Heart right ventricle (tissue), 16 donors: ENCODE measurements at places on chromosomes 3 and 15. TPM values are rescaled to one million over a fixed set of nuclear protein-coding genes. Genes with fewer than 3 reads are reported as not detected.

GRCh38 chr3:136074546-136075170 is 109.1 kb downstream of the PPP2R3A start:
- no peak for DNase-seq

ST8SIA2 gene
- 0.23 TPM for polyA plus RNA-seq

DNA sequence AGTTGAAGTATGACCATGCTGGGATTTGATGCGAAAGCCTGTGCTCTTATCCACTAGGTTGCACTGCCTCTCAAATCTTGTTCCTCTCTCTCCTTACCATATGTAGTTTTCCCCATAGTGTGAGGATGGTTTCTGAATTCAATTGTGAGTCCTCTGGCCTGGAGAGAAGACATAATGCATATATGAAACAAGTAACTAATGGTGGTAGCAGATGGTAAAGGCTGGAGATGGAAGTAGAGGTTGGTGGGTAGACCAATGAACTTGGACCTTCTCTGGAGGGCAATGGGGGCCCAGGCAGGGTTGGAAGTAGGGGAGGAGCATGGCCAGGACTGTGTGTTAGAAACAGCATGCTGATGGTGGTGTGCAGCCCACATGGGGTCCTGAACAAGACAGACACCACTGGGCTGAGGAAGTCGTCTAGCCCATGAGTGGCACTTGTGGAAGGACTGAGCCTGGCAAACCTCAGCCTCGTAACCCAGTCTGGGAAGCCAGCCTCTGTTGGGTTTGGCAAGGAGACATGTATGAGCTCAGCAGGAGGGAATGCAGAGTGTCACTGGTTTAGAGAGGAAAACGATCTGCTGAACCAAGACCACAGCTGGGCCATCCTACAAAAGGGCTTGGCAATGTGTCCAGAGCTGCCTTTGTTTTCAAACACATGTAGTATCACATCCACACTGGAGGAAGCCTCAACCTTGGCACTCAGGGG is 18.5 kb upstream of the LMCD1 start:
- DNase-seq, result peak; percentile 77

SCAMP5 gene
- 5.3 TPM for polyA plus RNA-seq

GRCh38 chr3:10937141-10937825 is 55.3 kb upstream of the SLC6A1 start:
- DNase-seq, result no peak

COL7A1 gene
- polyA plus RNA-seq, result 63.5 TPM

DNA sequence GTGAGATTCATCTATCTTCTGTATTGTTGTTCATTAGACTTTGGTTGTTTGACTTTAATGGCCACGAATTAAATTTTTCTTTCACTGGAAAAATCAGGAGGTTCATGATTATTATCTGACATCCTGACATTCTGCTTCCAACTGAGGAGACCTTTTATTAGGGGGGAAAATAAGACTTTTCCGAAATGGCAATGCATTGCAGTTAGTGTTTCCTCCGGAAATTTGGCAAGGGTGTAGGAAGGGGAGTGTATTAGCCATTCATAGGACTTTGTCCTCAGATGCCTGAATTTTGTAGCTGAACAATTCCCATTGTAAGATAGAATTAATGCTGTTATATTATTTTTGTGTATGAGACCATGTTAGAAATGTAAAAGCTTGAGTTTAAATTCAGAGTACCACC is 450.6 kb upstream of the TGFBR2 start:
- peak; percentile 41 for DNase-seq

GRCh38 chr3:123809597-123809996 is 74.5 kb downstream of the MYLK start:
- DNase-seq, result no peak

DNA sequence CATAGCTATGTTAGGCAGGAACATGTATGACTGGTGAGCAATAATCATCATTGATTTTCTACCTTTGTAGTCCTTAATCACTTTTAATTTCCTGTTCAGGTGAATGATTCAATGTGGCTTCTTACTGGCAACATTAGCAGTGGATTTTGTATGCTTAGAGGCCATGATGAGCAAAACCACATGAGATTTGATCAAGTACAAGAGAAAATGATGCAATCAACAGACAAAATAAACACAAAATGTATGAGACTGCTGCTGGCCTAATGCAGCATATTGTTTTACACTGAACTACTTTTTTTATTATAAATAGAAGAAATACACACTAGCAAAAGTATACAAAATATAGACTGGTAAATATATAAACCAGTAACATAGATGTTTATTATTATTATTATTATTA is 47.5 kb upstream of the SI start:
- DNase-seq, result no peak

TF gene
- polyA plus RNA-seq, result 11.6 TPM

DNA sequence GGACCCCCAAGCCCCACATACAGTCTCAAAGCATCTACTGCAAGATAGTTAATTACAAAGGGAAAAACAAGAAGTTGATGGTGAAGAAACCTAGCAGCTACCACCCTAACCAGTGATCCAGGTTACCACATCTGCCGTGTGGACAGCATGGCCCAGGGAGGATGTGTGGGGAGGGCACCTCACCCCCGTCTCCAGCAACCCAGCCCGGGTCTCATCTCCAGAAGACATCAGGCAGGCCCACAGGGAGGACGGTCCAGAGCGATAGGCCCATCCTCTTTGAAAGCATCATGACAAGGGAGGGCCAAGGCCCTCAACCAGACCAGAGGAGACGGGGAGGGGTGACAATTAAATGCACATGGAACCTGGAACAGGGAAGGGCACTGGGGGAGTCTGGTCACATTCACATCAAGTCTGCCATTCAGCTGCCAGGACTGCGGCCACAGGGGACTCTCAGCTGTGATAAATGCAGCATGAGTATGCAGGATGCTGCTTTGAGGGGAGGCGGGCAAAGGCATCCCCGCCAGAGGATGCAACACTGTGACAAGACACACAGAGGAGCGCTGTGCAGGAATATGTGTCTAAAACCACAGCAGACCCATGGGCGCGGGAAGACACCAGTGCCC is 18.8 kb downstream of the ZXDC start:
- DNase-seq, result no peak

- DNase-seq, result no peak
Observed at GRCh38 chr15:98842973-98843285, 164.7 kb downstream of the PGPEP1L start.

- peak; percentile 40 for DNase-seq
Observed at GRCh38 chr3:123700791-123701722, 116.2 kb upstream of the HACD2 start.

DNA sequence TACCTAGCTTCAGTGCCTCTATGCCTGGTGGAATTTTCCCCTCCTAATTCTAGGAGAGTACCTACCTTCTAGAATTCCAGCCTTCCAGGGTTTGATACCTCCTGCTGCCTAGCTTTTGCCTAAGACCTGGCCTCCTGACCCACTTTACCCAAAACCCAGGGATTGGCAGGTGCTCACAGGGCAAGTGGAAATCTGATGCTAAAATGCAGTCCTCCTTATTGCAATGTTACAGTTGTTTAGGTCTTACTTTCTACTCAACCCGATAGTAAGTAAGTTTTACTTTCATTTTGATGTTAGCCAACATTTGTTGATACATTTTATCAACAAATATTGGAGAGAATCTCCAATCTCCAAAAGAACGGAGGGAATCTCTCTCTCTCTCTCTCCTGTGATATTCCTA is 275.9 kb downstream of the DOCK3 start:
- DNase-seq, result no peak

GRCh38 chr3:78660957-78661356 is 1106.8 kb downstream of the ROBO1 start:
- no peak for DNase-seq

ATP13A5 gene
- polyA plus RNA-seq, result not detected

GRCh38 chr3:18024715-18025114 is 282.3 kb upstream of the TBC1D5 start:
- DNase-seq, result no peak

ZXDC gene
- polyA plus RNA-seq, result 14.3 TPM

IL12A gene
- polyA plus RNA-seq, result 0.65 TPM

DNA sequence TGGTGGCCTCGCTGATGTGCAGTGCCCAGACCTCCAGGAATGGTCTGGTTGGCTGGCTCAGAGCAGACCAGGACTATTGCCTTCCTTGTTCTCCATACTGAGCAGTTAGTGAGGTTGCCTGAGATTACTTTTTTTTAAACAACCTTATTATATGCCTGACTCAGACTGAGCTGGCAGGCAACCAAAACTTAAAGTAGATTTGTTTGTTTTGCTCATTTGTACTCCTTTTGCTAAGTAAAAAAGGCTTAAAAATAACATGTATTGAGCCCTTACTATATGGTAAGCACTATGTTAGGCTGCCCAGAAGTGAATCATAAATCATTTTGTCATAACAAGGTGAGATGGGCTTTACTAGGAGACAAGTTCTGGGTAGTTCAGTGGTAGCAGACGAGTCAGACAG is 92.4 kb downstream of the GHSR start:
- DNase-seq, result no peak

GRCh38 chr15:77599357-77599756 is 33.4 kb downstream of the LINGO1 start:
- no peak for DNase-seq

SAXO2 gene
- polyA plus RNA-seq, result 0.80 TPM

GRCh38 chr15:57504599-57504940 is 87.1 kb upstream of the MYZAP start:
- no peak for DNase-seq

GRCh38 chr3:47622671-47623461 is 44.2 kb upstream of the CSPG5 start:
- no peak for DNase-seq

DNA sequence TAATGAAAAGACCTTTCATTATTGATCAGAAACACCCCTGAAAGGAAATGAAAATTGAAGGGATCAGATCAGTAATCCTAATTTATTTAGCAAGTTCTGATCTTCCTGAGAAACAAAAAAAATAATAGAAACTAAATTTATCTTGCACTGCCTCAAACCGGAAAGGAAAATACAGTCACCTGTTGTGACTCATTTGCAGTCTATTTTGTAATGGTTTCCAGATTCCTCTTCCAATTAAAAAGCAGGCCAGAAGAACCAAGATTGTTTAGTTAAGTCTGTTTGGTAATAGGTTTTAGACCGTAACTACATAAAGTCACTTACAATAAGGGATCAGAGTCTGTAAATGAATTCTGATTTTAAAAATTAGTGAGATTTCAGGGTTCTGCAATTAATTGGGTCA is 49.7 kb upstream of the ATOSA start:
- DNase-seq, result no peak

EBLN2 gene
- polyA plus RNA-seq, result 0.28 TPM

DNA sequence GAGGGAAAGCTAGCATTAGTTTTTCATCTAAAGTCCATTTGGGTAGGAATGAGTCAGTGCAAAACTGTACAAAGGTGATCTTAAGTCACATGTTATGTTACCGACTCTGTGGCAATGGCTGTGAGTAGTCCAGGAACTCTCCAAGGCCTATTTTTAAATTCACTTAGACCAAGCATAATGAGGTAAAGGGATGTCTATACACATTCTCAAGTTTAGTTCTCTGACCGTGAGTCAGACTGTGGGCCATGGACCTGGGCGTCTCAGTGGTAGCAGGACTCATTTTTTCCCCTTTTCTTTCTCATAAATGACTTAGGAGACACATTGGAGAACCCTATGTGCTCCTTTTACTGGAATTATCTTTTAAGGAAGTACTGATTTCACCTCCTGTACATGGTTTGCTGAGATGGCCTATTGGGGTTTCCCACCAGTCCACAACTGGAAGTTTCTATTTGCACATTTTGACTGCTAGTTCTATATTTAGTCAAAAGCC is 488.7 kb upstream of the TPRG1 start:
- DNase-seq, result peak; percentile 19

DNA sequence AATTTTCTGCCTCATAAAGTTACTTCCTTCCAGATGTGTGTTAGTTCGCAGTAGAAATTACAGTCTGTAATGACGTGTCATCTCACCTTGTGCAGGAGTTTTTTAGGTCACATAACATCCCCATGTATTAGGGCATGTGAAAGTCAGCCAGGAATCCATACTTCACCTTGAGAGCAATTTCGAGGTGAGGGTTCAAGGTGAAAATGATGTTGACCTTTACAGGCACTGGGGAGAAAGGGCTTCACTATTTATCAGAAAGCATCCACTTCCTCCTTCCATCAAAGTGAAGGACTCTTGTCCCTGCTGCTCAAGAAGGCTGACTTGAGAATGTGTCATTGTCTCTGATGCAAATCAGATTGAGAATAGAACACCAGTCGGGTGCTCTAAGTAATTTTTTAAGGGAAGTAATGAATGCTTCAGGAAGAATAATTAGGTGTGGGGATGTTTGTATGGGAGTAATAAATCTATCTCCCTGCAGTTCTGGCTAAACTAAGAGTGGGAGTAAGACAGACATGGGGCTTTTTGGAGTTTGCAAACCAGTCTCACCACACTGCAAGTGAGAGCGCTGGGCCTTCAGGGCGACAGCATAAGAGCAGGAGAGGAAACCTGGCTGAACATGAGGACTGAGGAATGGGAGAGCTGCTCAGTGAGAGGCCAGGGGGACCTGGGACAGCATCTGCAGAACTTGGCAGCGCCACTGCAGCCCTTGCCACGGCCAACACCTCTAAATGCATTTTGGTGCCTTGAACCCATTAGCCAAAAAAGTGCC is 85.9 kb upstream of the IL12A start:
- no peak for DNase-seq

SNURF gene
- polyA plus RNA-seq, result 18.9 TPM

- DNase-seq, result no peak
Observed at GRCh38 chr15:46552316-46552715, 917.5 kb downstream of the SQOR start.

DNA sequence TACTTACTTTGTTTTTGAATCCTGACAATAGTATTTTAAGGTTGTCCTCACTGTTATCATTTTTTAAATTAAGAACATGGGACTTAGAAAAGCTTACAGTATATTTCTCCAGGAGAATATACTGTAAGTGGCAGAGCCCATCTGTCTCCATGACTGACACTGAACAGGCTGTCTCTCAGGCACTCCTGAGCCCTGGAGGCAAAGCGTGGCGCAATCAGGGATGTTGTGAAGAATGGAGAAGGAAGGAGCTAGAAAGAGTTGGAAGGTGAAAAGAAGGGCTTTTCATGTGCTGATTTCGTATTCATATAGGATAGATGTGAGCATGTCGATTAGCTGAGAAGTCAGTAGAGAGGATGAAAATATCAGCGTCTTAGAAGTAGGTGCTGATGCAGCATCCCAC is 41.5 kb downstream of the FGF12 start:
- no peak for DNase-seq

- peak; percentile 36 for DNase-seq
Observed at GRCh38 chr15:68341760-68342725, 64.5 kb downstream of the FEM1B start.

GRCh38 chr3:8464668-8465067 is 37.0 kb upstream of the LMCD1 start:
- DNase-seq, result no peak

DNA sequence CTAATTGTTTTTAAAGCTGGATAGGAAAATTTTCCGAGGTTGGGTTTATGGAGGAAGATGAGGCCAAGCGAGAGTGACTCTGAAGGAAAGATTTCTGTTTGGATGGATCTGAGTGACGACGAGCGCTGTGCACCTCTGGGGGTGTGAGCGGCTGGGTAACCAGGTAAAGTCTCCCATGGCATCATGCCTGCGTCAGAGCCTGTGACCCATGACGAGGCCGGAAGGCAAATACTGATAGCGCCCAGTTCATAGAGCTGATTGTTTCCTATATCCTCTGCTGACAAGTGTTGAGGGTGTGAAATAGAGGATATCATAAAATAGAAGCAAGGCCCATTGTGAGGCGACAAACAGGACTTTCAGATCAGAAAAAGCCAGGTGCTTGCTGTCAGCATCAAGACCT is 33.7 kb upstream of the MAGEF1 start:
- DNase-seq, result no peak

- DNase-seq, result no peak
Observed at GRCh38 chr3:138593488-138594149, 441 bp downstream of the CEP70 start.
